Right cardiac atrium (tissue), 5 donors: ENCODE measurements at places on chromosomes 2 and 18. TPM values are rescaled to one million over a fixed set of nuclear protein-coding genes. Genes with fewer than 3 reads are reported as not detected.

INSIG2 gene
- polyA plus RNA-seq, result 13.7 TPM

MLPH gene
- 138 TPM for polyA plus RNA-seq

RNF149 gene
- polyA plus RNA-seq, result 22.7 TPM

- no peak for DNase-seq
These were observed 460.6 kb downstream of the CNTNAP5 start for GRCh38 chr2:124485659-124486058.

GRCh38 chr18:72674710-72675109, 130.6 kb upstream of the CBLN2 start:
- no peak for DNase-seq

DNA sequence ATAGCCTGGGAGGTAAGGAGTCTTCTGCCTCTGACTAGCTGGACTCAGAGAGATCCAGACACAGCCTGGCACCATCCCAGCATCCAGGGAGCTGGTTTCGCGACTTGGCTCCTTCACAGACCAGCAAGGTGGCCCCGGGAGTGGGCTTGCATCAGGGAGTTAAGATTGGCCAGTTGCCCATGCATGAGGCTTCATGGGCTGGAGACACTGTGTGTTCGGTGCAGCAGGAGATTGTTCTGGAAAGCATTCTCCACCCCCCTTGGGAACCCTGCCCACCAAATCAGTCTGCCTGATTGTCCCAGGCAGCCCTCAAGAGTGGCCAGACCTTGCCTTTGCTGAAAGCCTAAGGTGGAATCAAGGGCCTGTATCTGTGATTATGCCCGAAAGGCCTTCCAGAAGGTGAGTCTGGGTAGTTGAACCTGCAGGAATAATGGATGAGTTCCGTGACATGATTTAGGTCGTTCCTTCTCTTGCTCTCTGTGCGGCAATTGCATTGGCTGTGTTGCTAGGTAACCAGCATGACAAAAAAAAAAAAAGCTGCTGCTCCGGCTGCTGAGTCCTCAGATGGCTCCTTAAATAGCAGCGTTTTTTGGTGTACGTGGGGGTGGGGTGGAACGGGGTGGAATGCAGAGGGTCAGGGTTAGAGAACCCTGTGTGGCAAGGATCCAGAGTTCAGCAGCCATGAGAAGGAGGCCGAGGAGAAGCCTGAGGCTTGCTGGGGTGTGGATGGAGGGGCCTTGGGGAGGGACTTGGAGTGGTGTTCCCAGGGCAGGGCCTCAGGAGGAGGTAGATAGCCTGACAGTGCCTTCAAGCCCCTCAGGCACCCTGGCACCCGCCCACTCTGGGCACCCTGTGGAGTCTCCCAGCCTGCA, 93.0 kb upstream of the MCFD2 start:
- DNase-seq, result peak; percentile 53

DNA sequence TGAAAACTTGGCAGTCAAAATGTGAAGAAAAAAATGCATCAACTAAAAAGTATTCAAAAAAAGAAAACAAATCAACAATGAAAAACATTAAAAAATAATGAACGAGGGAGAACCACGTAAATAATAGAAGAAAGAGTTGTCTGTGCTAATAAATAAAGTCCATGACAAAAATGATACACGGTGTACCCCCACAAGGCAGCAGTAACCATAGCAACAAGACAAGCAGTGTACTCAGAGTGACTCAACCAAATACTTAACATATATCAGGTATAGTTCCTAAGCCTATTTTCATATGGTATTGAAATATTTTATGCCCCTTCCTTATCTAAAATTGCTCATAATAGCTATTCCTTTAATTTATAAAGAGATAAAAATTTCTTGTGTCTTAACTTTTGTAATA, 162.3 kb upstream of the TMEM200C start:
- DNase-seq, result no peak
